Osteoblast (primary cell): ENCODE measurements at places on chromosomes 4 and X. TPM values are rescaled to one million over a fixed set of nuclear protein-coding genes. Genes with fewer than 3 reads are reported as not detected.
A peak's percentile ranks its signal among the peaks of the same experiment; 100 is the strongest.

GRCh38 chrX:119067023-119067739, 5.6 kb upstream of the CT47C1 start:
- DNase-seq = peak; percentile 75

DNA sequence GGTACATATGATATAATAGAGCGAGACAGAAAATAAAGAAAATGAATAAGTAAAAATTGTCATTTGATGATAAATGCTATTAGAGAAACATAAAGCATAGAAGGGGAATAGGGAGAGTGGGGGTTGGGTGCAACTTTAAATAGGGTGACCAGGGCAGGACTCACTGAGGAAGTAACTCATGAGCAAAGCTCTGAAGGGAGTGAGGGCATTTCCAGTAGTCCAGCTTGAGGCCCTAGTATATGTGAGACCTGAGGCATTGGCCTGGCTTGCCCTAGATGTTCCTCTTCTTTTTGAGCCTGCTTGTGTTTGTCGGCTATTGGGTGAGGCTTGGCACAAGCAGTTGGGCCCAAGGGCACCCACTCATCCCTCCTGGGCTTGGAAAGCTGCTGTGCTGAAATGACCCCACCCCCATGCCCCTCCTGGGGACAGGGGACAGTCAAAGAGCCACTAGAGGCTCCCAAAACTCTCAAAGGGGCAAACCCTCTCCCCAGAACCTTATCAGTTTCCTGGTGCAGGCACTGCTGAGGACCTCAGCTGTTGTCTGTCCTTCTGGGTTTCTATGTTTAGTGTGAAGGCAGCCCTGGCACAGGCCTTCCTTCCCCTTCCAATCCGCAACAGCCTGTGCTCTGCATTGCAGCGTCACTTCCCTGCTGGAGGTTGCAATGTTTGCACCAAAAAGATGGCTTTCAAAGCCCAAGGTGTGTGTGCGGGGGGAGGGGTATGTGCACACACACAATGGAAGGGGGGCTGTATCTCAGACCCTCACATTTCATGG, 40.1 kb downstream of the APLN start:
- no peak for DNase-seq

GRCh38 chr4:188552741-188553275, 413.6 kb downstream of the TRIML1 start:
- DNase-seq = no peak

GRCh38 chrX:48910926-48911411, 477 bp downstream of the SLC35A2 start:
- peak; percentile 66 for DNase-seq

- DNase-seq = no peak
Observed at GRCh38 chrX:128287693-128288092, 235.5 kb upstream of the ACTRT1 start.

DNA sequence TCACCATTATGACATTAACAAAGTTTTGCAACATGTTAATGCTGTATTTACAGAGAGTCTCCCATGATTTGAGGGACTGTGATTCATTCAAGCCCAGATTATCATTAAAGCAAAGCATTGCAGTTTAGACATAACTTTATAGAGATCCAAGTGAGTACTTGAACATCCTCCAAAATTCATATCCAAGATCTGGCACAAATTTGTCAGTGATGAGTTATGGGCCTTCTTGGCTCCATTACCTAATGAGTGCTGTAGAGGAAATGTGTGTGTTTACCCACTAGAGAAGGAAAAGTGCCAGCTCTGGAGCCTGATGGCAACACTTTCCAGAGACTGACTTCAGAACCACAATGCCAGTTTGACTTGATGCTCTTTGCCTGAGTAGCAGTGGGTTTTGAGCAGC, 432.3 kb downstream of the GALNTL6 start:
- no peak for DNase-seq

DNA sequence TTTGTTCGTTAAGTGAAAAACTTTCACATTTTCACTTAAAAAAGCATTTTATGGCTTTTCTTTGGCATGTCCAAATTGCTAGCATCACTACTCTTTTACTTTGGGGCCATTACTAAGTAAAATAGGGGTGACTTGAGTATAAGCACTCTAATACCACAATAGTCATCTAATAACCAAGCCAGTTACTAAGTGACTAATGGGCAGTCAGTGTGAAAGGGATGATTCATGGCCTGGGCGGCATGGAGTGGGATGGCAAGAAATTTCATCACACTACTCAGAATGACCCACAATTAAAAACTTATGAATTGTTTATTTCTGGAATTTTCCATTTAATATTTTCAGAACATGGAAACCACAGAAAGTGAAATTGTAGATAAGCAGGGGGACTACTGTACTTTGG, 60.9 kb downstream of the BMP15 start:
- DNase-seq = no peak

DNA sequence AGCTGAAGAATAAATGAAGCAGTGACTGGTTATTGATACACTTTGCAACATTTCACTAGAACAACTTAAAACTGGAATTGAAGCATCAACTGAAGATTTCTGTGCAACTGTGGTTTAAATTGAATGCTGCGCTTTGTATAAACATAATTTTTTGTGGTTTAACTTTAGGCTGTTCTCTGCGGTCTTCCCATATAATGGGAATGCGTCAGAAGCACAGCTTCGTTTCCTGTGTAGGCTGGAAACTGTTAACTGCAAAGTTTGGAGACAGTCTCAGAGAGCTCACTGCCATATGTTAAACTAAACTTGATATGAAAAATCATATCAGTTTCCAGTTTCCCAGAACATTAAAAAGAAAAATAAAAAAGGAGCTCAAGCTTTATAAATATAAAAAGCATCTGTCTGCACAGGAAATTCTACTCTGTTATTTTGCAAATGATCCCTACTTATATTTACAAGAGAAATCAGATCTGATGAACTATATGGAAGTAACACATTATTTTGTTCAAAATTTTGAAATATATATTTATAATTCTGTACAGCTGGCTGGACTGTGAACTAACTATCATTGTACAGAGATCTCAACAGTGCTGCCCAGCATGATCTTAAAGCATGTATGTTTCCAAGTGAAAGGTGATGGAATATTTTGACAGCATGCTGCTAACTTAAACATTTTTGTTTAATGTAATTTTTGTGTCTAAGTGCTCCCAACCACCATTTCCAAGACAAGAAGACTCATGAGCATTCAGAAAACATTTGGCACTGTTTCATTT, 139.9 kb downstream of the NDST3 start:
- DNase-seq = peak; percentile 44

GRCh38 chr4:168979338-168979737, 30.7 kb downstream of the CBR4 start:
- no peak for DNase-seq

GRCh38 chr4:161869511-161869910, 294.3 kb downstream of the FSTL5 start:
- no peak for DNase-seq

- DNase-seq = peak; percentile 93
Observed at GRCh38 chr4:183348706-183349659, 26.8 kb upstream of the CLDN24 start.

POU3F4 gene
- total RNA-seq = not detected in 2 replicates

TRIM60 gene
- total RNA-seq = not detected in 2 replicates

NXF2 gene
- total RNA-seq = not detected in 2 replicates

MAP7D2 gene
- total RNA-seq = under 0.01 and 0.36 TPM in 2 replicates

HSD17B13 gene
- under 0.01 TPM in 2 replicates for total RNA-seq

TRAPPC2 gene
- 11.8 and 23.5 TPM in 2 replicates for total RNA-seq

UGT2B10 gene
- total RNA-seq = not detected in 2 replicates

LEF1 gene
- 5.8 and 7.7 TPM in 2 replicates for total RNA-seq
